ENCODE measurements at places on chromosomes 16 and 17.

DNA sequence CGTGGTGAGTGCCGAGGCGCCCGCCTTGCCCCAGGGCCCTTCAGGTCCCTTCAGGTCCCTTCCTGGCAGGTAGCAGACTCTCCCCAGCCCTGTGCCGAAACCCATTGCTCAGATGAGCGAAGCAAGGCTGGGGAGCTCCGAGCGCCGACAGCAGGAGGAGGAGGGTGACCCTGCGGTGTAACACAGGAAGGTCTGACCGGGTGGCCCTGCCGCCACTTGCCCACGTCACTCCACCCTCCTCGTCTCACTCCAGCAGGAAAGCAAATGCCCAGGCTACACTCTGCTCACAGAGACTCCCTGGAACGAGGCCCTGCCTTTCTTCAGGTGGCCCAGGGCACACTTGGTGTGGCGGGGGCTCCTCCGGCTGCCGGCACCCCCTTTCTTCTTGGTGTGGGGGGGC, 57.2 kb downstream of the ACTG1 start:
- no peak for DNase-seq

GRCh38 chr17:68221786-68222185, 26.1 kb upstream of the AMZ2 start:
- DNase-seq = no peak

- DNase-seq = peak; percentile 3
Measured at GRCh38 chr17:71115669-71115972, 946.3 kb downstream of the KCNJ2 start.

GRCh38 chr17:42584880-42585279, 7.4 kb upstream of the PSMC3IP start:
- DNase-seq = no peak

- no peak for DNase-seq
Measured at GRCh38 chr16:79390481-79391051, 210.0 kb downstream of the MAF start.

DNA sequence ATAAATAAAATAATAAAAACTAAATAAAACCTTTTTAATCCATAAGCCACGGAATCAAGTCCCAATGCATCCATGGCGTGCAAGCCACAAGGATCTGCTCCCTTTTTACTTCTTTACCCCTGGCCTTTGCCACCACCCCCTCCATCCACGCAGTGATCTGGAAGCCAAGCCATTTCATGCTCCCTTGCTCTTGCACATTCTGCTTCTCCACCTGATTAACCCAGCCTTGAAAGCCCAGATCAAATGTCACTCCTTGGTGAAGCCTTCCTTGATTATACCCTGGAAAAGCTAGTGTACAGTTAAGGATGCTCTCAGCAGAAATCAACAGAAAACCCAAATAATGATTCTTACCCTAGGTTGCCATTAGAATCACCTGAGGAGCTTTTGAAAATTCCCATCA, 9.9 kb downstream of the LRRC3C start:
- DNase-seq = no peak

DNA sequence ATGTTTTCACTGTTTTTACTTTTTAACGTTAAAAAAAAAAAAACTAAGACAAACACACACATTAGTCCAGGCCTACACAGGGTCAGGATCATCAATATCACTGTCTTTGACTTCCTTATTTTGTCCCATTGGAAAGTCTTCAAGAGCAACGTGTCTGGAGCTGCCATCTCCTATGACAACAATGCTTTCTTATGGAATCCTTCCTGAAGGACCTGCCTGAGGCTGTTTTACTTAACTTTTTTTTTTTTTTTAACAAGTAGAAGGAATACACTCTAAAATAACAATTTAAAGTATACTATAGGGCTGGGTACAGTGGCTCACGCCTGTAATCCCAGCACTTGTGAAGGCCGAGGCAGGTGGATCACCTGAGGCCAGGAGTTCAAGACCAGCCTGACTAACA, 71.8 kb upstream of the BCAR1 start:
- no peak for DNase-seq

- DNase-seq = no peak
Measured at GRCh38 chr16:5619304-5619703, 521.7 kb upstream of the EEF2KMT start.

- DNase-seq = no peak
Measured at GRCh38 chr17:80153004-80153403, 6.1 kb upstream of the EIF4A3 start.

GRCh38 chr17:51435641-51436091, 175.3 kb downstream of the UTP18 start:
- DNase-seq = no peak

GRCh38 chr17:65328567-65328966, 191.4 kb downstream of the RGS9 start:
- no peak for DNase-seq

DNA sequence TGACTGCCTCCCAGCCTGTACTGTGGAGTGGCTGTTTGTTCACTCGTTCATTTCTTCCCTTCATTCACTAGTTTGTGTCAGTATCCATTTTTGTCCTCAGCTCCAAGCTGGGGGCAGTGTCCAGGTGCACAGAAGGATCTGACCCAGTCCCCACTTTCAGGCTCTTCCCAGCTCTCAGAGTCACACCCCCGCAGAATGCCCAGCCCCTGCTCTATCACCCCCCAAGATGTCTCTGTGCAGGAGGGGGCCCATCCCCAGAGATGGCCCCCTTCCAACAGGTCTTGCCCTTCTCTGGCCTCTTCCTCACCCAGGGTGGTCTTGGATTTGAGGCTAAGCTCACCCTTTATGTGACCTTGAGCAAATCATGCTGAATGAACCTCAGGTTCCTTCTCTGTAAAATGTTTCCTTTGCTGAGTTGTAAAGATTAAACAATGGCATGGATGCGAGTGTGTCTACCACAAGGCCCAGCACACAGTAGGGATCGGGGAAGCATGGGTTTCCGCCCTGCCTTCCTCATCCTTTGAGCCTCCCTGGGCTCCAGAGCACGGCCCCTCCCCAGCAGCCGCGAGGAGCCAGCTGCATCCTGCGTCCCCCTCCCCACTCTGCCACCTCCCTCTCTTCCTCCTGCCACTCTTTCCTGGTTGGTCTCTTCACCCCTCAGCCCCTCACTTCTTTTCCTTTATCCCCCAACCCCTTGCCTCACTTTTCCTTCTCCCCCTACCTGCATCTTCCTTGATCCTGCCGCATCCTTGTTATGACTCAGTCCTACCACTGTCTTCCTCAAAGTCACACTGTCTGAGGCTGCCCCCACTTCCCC, 2.8 kb downstream of the FBXL19 start:
- DNase-seq = no peak

DNA sequence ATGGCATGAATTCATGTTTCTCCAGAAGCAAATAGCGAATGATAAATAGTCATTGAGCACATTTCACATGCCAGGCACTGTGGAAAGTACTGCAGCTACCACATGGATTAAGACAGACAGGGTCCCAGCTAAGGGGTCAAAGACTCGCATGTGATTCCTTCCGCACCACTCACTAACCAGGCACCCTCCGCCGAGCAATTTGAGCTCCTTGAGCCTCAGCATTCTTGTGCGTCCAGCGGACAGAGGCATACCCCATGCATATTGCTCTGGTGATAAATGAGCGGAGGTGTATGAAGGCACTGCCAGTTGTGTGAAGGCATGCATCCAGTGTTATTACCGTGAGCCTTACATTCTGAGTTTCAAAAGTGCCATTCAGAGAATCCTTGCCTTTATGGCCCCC, 358.7 kb downstream of the HS3ST4 start:
- DNase-seq = no peak

DNA sequence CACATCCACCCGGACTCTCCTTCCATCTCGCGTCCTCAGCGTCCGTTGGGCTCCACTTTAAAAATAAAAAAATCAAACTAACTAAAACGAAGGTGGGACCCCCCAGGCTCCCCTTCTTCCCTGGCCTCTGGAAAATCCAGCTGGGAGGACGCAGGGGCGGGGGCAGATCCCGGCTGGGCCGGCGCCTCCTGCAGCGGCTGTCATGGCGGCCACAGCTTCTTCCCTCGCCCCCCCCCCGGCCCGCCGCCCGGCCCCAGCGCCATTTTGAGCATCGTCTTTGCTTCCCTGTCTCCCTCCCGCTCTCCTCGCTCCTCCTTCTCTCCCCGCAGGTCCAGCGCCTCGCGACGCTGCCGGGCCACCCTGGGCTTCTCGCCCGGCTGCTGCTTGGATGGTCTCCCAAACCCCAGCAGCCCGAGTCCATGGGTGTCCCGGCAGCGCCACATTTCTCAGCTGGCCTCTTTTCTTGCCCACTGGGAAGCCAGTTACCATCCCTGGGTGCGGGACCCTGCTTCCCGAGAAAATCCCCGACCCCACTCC, 3.3 kb downstream of the HOXB2 start:
- DNase-seq = peak; percentile 76

DNA sequence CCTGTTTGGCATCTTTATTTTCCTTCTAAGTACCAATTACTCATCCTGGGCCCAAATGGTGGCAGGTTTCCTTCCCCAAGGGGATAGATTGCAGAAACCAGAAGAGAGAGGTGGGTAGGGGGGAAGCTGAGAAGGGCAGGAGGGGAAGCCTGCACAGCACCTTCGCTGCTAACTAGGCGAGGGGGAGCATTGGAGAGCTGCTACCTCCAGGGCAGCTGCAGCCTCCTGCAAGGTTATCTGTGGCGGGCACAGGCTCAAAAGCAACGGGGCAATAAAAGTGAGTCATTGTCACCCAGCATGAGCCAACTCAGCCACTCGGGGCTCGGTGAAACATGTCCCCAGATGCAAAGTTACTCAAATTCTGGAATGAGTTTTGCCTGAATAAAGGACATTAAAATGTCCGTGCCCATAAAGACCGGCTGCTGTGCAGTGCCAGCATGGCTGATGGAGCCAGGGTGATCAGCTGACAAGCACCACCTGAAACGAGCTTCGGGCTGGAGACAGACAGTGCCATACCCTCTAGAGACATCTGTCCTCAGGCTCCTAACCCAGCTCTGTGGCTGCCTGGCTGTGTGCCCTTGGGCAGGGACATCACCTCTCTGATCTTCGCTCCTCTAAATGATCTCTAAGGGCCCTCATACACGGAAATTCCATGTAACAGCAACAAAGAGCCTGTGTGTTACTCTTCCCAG, 68.1 kb upstream of the GRIN2A start:
- DNase-seq = no peak

DNA sequence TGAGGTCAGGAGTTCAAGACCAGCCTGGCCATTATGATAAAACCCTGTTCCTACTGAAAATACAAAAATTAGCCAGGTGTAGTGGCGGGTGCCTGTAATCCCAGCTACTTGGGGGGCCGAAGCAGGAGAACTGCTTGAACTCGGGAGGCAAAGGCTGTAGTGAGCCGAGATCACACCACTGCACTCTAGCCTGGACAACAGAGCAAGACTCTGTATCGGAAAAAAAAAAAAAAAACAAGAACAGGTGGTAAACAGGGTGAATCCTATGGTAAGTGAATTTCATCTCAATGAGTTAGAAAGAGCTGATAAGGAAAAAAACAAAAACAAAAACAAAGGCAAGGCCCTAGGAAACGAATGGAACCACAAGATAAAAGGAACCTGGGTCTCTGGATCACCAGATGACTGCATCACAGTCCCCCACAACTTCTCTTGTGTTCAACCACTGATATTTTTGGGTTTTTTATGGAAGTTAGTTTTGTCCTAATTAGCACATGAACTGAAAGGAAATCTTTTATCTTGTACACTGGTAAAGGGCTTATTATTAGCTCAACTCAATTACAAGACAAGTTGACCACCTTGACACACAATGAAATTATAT, 21.0 kb downstream of the GLG1 start:
- no peak for DNase-seq

DNA sequence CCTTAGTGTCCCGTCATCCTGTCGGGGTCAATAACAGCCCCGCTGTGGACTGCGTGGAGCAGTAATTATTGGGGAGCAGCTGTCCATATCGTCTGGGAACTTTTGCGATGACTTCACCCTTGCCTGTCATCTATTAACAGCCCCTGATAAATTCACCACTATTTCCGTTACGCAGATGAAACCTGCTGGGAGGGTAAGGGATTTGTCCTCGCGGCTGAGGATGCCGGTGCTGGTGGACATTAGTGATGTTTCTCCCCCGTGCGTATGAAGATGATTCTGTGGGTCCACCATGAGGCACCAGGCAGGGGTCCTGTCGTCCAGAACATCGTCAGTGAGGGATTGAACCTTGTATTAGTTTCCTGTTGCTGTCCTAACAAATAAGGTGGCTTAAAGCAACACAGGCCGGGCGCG, 1.0 kb downstream of the FLYWCH2 start:
- no peak for DNase-seq

DNA sequence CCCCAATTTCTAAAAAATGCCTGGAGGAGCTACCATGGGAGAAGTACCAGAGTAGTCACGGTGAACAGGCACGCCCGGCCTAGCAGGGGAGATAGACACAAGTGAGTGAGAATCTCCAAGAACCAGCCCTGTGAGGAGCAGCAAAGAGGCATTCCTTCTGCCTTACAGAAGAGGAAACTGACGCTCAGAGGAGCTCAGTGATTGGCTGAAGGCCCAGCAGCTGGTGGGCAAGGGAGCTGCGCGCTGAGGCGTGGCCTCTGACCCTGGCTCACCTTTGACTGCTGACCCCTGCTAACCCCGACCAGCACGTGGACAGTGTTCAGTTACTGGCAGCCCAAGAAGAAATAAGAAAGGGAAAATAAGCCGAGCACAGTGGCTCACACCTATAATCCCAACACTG, 1.8 kb downstream of the C16orf96 start:
- no peak for DNase-seq

DNA sequence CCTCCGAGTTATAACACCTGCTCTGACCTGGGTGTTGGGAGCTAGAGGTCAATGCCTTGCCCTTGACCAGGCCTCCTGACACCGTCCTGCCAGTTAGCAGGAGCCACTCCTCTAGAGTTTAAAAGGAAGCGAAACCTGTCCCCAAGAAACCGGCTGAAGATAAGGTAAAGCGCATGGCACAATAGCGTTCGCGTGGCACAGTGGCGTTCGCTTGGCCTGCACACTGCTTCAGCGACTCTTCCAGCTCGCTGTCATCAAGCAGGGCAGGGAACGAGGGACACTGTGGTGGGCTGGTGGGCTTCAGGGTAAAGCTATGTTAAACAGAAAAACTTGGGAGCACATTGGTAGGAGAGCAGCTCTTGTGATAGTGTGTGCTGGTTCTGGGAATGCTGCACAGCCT, 28.2 kb upstream of the ETV4 start:
- DNase-seq = no peak

DNA sequence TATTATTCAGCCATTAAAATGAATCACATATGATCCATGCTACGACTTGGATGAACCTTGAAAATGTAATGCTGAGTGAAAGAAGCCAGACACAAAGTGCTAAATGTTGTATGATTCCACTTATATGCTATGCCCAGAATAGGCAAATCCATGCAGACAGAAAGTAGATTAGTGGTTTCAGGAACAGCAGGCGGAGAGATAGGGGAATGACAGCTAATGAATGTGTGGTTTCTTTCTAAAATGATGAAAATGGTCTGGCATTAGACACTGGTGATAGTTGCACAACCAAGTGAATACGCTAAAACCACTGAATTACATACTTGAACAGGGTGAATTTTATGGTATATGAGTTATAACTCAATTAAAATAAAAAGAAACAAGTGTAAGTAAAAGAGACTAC, 121.8 kb upstream of the NOG start:
- no peak for DNase-seq

GRCh38 chr16:55832773-55833691, at the start of gene CES1:
Gene CES1 (minus strand): TSS chr16:55833096. CDS start chr16:55833055, 41 bp downstream.
- no peak for DNase-seq
